A673 (cell line): ENCODE measurements at places on chromosomes 7 and 10.

DNA sequence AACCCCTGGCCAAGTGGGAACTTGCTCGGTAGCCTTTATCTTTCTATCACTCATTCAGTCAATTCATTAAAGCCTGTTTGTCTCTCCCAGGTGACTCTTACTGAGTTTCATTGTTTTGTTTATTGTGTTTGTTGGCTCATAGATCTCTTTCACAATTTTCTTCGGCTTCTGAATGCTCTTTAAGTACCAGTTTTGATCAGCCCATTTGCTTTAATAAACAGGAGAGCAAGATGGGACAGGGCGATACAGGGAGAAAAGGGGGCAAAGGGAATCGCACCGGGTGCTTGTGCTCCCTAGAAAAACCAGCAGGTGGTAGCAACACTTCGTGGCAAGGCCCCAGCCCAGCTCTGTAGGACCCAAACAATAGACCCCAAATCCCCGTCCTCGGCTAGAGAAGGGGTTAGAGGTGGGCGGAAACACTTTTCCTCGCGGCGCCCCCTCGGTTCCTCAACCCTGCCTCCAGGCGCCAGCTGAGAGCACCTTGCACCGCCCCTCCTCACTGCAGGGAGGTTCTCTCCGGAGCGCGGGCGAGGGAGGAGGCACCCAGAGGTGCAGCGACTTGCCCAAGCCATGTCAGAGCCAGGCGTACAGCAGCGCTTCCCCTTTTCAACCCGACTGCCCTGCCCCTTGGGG is 1.0 kb upstream of the EPHB6 start:
- peak; percentile 67 for DNase-seq

DNA sequence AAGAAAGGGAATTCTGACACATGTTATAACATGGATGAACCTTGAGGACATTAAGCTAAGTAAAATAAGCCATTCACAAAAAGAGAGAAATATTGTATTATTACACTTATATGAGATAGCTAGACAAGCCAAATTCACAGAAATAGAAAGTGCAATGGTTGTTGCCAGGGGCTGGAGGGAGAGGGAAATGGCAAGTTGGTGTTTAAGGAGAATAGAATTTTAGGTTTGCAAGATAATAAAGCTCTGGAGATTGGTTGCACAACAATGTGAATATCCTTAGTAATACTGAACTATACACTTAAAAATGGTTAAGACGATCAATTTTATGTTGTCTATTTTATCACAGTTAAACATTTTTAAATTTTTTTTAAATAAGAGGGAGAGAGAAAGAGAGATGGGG is 25.0 kb upstream of the ADD3 start:
- no peak for DNase-seq

DNA sequence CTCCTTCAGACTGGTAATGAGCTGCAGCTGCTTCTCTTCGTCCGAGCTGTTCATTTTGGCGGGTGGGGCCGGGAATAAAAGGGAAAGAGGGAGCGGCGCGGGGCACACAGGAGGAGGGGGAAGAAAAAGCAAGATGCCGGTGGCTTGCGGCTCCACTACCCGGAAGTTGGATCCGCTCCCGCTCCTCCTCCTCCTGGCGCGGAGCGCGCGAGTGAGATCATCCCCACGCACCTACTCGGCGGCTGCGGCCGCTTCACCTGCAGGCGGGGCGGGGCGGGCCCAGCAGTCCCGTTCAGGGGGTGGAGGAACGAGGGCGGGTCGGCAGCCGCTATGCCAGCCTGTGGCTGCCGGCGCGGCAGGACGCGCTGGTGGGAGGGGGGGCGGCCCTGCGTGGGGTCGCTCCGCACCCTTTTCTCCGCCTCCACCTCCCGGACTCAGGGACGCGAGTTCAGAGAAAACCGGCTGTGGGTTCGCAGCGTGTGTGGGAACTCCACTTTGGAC is at the start of gene SHTN1:
TSS of gene SHTN1 (minus strand) at position 162 of the 501 bp plus-strand sequence. CDS start at position 54, 108 bp downstream.
- peak; percentile 80 for DNase-seq

DNA sequence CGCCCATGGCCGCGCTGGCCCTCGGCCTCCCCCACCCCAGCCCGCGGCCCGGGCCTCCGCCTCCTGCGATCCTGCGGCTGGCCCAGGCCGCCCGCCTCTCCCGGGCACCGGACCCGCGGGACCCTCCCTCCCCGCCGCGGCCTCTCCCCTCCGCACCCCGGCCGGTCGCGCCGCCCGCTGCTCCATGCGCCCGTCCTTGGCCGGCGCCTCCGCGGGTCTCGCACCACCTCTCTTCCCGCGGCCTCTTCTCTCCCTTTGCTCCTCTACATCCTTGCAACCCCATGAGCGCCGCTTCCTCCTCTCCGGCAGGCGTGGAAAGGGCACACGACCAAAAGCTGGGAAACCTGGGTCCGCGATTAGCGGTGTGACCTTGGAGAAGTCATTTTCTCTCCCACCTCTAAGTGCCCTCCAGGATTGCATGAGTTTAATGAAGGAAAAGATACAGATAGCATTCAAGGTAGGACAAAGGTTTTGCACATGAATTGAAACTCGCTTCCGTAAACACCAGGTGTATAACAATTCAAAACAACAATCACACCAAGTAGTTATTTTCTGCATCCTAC is 448 bp upstream of the SRPK2 start:
- DNase-seq: peak; percentile 71

DNA sequence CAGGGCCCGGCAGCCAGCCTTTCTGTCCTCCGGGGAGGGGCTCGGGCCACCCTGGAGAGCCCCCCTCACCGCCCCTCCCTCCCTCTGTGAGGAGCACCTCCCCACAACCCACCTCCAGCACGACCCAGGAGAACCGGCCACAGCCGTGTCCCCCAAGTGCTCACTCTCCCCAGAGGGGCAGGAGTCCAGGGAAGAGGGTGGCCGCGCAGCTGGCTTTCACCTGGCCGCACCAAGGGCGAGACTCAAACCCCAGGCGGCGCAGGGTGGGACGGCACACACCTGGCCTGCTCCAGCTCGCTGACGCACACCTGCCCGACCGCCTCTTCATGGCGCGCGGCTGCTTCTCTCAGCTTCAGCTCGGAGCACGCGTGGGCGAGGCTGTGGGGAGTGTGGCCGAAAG is 73.4 kb downstream of the CFAP46 start:
- no peak for DNase-seq

- DNase-seq: no peak
These were observed 23.6 kb downstream of the AKR1D1 start for GRCh38 chr7:138099813-138100212.

GRCh38 chr7:2666588-2667250 is 21.3 kb upstream of the AMZ1 start:
- DNase-seq: no peak

DNA sequence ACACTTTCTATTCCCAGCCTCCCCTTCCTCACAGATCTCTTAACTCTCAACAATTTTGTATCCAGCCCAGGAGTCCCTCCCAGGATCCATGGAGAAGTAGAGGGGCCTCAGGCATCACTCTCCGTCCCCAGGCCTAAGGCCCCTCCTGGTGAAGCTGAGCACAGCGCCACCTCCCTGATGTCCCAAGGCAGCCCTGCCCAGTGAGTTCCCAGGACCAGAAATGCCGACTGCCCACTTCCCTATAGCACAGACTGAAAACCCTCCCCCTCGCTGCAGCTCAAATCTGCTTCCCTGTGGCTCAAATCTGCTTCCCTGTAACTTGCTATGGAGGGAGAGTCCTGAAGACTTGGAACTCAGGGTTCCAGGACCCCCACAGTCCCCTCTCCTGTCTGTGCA is 35.6 kb downstream of the YKT6 start:
- DNase-seq: no peak

- peak; percentile 75 for DNase-seq
These were observed 14.1 kb upstream of the DDIT4 start for GRCh38 chr10:72259491-72260238.

GRCh38 chr7:17134786-17135185 is 163.7 kb upstream of the AHR start:
- DNase-seq: no peak

GRCh38 chr10:119478111-119478802 is 64.3 kb downstream of the RGS10 start:
- no peak for DNase-seq

- no peak for DNase-seq
These were observed 925 bp downstream of the H2AZ2 start for GRCh38 chr7:44846816-44847508.

DNA sequence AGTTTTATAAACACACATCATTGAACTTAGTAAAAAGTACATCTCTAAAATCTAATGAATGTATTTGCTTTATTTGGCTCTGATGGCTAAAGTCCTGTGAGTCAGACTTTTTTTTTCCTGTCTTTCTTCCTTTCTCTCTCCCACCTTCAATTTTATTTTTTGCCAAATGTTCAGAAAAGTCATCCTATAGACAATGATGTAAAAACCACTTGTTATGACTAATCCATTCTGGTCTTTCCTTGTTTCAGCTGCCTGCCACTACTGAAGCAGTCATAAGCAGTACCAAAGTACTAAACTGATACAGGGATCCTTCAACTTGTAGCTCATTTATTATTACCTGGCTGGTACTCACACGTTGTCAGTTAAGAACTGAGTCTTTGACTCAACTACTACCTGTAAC is 23.9 kb downstream of the HECTD2 start:
- DNase-seq: no peak

DNA sequence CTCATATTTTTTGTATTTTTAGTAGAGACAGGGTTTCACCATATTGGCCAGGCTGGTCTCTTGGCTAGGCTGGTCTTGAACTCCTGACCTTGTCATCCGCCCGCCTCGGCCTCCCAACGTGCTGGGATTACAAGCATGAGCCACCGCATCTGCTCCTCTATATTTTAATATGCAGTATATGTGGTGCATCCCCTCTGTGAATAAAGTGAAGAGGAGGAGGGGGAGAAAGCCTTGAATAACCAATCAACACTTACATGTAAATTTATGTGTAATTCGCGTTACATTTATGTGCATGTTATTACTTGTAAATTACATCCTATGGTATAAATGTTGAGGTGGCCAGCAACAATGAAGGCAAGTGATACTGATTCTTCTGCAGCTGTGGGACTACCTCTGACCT is 309.9 kb downstream of the CCDC3 start:
- DNase-seq: no peak

- no peak for DNase-seq
These were observed 131.0 kb downstream of the SEM1 start for GRCh38 chr7:96578606-96579005.

DNA sequence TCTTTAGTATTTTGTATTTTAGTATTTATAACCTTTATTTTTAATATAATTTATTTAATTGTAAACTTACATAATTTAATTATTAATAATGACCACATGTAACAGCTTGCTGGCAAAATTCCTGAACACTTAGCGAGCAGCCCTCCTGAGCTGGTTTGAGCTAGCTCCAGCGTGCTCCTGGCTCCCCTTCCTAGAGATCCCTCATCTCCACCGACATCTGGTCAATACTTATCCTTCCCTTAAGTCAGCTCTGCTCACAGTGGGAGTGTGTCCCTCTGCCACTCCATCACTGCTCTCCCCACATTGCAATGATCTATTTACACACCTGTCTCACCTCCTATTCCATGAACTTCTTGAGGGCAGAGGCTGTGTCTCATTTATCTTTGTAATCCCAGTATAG is 20.6 kb upstream of the TBXAS1 start:
- DNase-seq: no peak

DNA sequence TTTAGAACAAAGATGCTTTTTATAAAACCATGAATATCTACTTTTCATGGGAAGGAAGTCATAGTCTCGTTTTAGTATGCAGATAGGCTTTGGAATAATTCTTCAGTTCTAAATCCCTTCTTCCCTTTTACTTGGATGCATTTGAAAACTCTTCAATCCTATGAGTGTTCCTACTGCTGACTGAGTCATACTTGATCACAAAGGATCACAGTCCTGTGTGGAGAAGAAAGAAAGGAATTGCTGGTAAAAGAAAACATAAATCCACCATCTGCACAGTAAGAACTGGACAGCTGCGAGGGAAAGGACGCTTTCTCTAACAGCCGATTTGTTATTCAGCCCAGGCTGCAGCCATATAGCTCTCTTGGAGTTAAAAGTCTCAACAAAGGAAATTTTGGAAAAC is 209.9 kb downstream of the SEMA3E start:
- DNase-seq: no peak

GRCh38 chr7:74544706-74545469 is 91.2 kb downstream of the GTF2IRD1 start:
- peak; percentile 52 for DNase-seq

DNA sequence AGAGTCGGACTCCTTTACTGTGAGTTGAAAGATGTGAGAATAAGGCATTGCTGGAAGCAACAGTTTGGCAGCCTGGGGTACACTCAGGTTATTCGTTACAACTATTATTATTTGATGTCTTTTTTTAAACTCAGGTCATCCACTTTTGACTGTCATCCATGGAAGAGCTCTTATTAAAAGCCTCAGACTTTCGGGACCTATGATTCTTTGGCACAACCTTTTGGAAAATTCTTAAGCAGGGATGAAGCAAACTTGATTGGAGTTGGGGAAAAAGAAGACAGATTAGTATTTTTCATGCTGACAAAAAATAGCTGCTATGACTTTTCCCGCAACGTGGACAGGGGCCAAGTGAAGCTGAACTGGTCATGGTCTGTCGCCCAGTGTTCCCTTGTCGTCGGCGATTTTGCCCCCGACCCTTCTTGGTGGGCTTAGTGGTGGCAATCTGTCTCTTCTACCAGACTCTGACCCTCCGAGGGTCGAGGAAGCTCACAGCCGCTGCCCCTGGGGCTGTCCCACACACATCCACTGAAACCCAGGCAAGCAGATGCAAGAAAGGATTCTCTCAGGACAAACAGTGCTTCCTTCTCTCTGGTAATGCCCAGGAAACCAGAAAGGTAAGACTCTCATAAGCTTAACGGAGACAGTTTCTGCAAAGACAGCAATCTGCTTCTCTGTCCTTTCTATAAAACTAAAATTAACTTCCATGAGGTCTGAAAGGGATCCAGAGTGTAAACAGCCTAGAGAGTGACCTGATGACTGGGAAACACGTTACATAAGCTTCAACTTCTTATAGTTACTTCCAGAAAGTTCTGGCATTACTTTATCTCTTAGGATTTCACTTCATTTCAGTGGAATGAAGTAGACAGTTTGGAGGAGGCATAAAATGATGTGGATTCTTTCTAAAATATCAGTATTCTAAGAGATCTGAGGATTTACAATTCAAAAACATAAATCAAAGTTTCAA is 1.0 kb downstream of the CPED1 start:
- no peak for DNase-seq

DNA sequence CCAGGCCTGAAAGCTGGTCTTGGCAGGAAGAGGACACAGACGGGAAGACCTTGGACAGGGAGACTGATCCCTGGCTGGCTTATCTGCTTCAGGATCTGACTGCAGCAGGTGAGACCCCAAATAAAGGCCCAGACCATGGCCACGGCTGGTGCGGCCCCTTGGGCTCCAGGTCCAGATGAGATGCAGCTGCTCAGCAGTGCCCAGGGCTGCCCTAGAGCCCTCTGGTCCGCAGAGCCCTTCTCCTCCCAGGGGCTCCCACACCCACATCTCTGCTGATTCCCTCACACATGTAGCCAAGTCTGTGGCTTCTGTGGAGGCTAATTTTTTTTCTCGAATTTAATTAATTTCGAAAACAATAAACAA is 46.3 kb downstream of the VIPR2 start:
- DNase-seq: no peak

GRCh38 chr10:129093641-129094040 is 373.4 kb upstream of the MGMT start:
- DNase-seq: no peak

GRCh38 chr10:117398029-117398428 is 22.8 kb upstream of the PDZD8 start:
- DNase-seq: no peak
